ENCODE measurements at places on chromosomes 5 and 9.

GRCh38 chr9:110058304-110058953 is 149.5 kb downstream of the C9orf152 start:
- peak; percentile 54 for DNase-seq

DNA sequence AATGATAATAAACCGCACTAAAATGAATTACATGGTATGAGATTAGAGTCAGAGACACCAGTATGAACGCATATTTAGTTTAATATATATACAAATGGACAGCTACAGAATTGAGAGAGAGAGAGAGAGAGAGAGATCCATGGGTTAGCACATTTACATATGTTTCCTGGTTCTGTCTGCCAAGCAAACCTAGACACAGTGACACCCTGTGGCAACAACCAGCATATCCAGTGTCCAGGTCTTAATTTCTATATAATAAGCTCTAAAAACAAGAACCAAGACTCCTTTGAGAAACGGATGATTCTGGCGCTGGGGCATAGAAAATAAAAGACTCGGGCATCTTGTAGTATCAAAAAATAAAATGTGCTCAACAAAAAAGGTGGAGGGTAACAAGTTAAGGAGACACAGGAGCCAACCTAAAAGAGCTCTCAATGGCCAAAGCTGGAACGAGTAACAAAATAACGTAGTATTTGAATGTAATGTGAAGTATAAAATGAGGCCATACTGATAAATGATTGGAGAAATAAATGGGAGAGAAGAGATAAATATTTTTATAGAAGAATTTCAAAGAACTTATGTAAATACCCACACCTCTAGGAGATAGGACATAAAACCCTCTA is 84.5 kb downstream of the RFX3 start:
- peak; percentile 60 for DNase-seq

GRCh38 chr5:110209401-110209800 is 517.1 kb downstream of the TMEM232 start:
- no peak for DNase-seq

- DNase-seq, result no peak
These were observed 100.6 kb downstream of the LHFPL2 start for GRCh38 chr5:78547731-78548615.

GRCh38 chr5:92979716-92980115 is 601.3 kb downstream of the NR2F1-AS1 start:
- peak; percentile 50 for DNase-seq

DNA sequence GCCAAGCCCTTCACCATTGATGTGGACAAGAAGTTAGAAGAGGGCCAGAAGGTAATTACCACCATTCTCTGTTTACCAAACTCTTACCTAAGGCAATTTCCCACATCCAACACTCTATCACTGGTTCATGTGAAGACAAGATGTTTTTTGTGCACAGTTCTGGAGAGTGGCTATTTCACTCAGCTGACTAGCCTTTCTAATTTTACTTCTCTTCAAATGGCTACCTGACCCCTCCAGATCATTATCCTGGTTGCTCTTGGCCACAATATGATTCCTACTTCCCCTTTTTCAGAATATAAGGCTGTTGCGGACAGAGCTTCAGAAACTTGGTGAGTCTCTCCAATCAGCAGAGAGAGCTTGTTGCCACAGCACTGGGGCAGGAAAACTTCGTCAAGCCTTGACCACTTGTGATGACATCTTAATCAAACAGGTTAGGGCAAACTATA is 7.1 kb downstream of the KIF20A start:
- DNase-seq, result no peak

- no peak for DNase-seq
These were observed 535.9 kb upstream of the SEMA6A start for GRCh38 chr5:117110548-117110947.

GRCh38 chr5:14396066-14396465 is 185.5 kb upstream of the OTULINL start:
- DNase-seq, result no peak

- no peak for DNase-seq
These were observed 6.5 kb upstream of the MAT2B start for GRCh38 chr5:163498886-163499285.

DNA sequence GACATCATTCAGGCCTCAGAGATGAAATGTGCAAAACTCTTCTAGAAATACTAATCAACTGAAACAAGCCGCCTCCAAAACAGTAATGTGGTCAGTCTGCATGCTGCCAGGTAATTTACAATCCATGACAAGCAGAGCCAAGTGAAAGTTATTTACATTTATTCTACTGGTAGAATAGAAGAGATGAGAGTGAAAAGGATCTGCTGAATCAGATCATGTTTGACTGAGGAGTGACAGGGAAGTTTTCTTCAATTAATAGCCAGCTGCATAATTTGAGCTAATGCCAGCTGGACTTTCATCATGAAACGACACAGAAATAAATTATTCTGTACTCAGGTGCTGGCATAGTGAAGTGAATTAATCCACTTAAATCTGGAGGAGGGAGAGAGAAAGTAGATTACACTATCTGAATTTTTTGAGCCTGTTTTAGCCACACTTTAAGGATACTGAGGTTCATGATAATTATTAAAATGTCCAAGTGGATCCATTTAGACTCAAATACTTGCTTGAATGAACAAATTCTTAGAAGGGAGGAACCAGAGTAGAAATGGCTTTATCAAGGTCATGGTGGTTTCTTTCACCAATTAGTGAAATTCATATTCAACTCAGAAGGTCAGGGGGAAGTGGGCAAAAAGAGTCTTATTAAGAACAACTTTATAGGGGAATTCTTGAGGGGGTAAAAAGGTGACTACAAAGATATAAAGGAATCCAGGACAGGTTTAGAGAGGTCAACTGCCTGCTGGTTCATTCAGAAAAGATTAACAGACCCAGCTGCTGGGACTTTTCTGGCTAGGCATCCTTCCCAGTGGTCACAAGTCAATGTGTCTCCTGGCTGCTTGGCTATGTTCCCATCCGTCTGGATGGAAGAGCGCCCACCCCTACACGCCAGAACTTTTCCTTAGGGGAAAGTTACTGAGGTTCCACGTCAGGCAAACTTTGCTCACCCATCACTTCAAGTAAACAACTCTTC is 350.4 kb downstream of the PDE4D start:
- DNase-seq, result peak; percentile 52

GRCh38 chr9:23081377-23081776 is 634.8 kb downstream of the DMRTA1 start:
- DNase-seq, result no peak

DNA sequence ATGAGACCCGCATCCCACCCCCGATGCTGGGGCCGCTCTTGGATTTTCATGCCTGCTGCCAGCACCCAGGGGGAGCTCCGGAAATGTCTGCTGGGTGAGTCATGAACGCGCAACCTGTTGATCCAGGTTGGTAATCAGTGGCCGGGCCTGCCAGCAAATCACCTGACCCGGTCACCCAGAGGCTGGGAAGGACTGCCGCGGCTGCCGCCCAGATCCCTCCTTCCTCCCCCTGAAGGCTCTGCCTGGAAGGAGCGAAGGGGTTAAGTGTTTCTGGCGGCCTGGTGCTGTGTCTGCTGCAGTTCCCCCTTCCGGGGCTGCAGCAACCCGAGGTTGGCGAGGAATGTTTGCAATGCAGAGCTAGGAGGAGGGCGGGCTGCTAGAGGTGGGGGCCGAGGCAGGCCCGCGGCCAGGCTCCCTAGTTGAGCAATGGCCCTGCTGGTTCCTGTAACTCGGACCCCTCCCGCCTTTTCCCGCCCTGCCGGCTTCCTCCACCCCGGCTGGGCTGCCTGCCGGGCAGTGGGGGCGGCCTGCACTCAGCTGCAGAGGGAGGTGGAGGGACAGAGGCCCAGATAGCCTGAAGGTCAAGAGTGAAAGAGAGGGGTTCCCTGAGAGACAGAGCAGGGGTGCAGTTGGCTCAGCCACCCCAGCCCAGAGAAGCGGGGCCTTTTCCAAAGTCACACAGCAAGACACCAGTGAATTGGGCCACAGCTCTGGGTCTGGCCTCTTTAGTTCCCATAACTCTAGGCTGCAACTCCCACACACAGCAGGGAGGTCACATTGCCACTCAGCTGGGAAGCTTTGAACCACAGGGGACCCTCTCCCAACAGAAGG is 156.3 kb upstream of the IER5L start:
- DNase-seq, result peak; percentile 83

DNA sequence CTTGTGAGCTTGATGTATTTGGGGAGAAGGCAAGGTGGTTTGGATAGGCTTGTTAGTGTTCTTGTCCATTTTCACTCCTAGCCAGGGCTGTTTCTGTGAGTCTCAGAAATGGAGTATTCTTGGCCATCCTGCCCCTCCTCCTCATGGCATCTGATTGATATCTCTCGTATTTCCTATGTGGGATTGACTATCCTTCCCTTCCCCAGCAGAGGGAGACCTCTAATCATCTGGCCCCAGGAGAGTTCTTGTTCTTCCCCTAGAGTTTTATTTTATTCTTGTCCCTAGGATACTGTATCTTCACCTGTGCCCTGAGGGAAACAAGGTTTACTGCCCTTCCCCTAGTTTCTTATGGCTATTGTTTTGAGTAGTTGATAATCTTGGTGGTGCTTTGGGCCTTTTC is 114.4 kb downstream of the VPS13A start:
- DNase-seq, result no peak

DNA sequence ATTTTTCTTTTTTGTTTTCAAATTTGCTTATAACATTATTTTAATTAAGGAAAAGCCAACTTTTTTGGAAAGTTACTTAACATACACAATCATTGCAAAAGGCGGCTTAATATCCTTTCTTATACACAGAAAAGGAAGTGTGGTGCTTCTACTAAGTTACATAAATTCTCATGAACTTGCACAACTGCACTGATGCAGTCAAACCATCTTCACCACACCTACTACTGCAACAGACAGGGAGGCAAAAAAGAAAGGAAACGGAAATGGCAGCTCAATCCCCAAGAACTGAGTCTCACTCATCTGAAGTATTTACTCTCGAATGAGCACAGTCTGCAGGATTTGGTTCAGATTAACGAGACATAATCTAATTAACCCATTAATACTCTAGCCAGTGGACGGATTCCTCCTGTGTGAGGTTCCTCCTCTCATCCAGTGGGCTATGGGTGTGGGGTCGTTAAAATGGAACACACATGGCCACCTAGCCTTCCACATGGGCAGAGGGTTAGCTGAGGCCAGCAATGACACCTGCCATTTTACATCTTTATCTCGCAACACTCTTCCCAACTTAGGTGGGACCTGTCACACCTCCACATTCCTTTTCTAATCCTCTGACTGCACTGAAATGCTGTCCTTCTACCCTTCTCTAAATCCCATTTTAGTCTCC is 30.0 kb downstream of the GOLM1 start:
- DNase-seq, result no peak

- DNase-seq, result no peak
These were observed 655.8 kb downstream of the TLR4 start for GRCh38 chr9:118360036-118360435.

DNA sequence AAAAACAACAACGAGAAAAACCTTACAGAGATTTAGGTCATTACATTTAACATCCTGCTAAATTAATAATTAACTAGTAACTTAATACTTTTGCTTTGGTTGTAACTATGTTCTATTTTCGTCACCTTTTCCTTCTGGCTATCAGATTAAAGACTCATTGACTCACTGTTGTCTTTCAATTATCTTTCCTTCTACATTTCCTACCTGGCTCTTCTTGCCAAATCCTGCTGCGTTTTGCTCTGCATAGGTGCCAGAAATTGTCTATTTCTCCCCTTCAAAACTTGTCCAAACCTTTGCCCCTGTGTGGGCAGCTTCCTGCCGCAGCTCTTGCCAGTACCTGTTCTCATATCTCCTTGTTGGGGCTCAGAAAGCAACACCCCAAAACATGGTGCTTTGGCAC is 235.5 kb upstream of the ZNF608 start:
- no peak for DNase-seq

- DNase-seq, result no peak
These were observed 39.2 kb upstream of the EQTN start for GRCh38 chr9:27336126-27336525.

DNA sequence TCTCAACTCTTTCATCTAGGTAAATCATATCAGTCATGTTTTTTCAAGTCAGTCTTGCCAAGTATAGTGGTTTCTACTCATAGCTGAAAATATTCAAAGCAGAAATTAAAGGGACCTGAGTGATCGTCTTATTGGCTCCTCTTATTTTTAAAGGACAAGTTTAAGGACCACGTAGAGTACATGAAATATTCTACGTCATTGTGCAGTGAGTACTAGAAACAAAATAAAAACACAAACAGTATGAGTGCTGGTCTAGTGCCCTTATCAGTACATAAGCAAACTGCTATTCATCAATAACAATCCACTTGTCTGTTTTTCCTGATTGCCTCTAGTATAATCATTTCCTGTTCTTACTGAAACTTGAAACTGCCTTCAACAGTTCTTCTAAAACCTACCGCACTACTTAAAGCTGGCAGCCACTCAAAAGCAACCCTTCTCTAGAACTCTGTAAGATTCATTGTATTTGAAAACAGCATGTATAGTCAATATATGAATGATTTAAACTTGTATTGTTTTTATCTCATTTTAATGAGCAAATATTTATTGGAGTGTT is 853.7 kb downstream of the TAF11L14 start:
- no peak for DNase-seq

GRCh38 chr9:94639061-94639998 is at the start of gene FBP1:
Gene FBP1, minus strand, starts transcription at chr9:94639518. Its CDS starts 208 bp downstream, at chr9:94639310.
- DNase-seq, result no peak

DNA sequence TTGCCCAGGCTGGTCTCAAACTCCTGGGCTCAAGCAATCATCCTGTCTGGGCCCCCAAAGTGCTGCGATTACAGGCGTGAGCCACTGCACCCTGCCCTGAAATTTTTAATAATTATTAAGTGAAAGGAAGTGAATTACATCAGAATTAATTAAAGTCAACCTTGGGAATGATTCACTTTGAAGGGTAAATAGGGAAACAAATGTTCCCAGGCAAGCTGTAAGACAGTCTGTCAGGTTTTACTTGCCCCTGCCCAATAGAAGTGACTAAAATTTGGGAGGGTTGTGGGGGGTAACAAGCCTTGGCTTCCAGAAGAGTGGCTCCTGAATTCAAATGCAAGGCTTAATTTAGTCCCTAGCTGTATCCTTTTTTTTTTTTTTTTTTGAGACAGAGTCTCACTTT is 1.3 kb upstream of the LIX1 start:
- DNase-seq, result no peak

GRCh38 chr9:119004618-119004990 is 364.6 kb downstream of the BRINP1 start:
- no peak for DNase-seq

- peak; percentile 78 for DNase-seq
These were observed 146.3 kb downstream of the SNX18 start for GRCh38 chr5:54663866-54664265.

GRCh38 chr5:167294882-167295680 is 996.4 kb upstream of the WWC1 start:
- DNase-seq, result peak; percentile 32

- DNase-seq, result peak; percentile 82
These were observed 76.9 kb downstream of the ANKH start for GRCh38 chr5:14794583-14795230.

- no peak for DNase-seq
These were observed 37.3 kb downstream of the ADAMTS2 start for GRCh38 chr5:179307931-179308471.

DNA sequence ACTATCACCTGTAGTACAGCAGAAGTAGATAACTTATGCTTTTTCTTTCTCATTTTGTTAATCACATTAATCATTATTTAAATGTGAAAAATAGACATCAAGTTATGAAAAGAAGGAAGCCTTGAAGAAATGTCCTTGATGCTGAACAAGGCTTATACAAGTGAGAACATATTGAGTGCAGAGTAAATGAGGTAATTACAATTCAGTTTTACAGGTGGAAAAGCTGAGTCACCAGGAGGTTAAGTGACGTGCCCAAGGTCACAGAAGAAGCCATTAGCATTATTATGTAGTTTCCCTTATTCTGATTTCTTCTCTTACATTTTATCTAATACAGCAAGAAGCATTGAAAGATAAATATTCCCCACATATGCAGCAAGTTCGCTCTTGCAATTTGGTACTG is 998.5 kb upstream of the CDH6 start:
- DNase-seq, result no peak

- DNase-seq, result no peak
These were observed 790.1 kb downstream of the EFNA5 start for GRCh38 chr5:106880656-106881055.

All from Ammon's horn (tissue), 1 donor.